ENCODE measurements at places on chromosomes 3 and 15.

- no peak for DNase-seq
Observed at GRCh38 chr3:171615686-171616085, 155.5 kb upstream of the TNIK start.

- DNase-seq, result no peak
Observed at GRCh38 chr15:82966671-82967071, 14.2 kb upstream of the HOMER2 start.

GRCh38 chr3:108017587-108017986 is 73.2 kb downstream of the CD47 start:
- DNase-seq, result no peak

DNA sequence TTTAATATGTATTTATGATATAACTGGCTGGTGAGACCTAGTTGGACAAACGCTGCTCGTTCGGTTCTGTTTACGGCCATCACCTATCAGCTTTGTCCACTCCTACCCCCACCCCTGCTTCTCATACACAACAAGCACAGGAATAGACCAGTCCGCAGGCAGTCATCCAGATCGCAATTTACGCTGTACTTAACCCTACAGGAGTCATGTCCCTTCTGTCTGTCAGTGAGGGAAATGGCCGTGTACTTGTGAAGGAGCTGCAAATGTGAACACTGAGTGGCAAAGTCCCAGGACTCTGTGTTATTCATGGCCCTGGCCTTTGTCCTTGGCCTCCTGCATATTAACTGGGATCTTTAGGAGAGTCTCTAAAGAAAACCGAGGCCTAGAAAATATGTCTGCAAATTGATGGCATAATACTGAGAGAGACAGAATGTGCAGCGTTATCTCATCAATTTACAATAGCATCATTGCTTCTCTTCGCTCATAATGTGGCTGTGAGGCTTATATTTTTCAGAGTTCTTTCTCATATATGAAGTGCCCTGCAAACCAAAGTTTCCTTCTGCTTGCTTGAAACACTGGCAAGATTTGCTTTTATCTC is 7.2 kb upstream of the ABHD10 start:
- DNase-seq, result peak; percentile 37

GRCh38 chr3:148582126-148582525 is 115.6 kb upstream of the AGTR1 start:
- no peak for DNase-seq

DNA sequence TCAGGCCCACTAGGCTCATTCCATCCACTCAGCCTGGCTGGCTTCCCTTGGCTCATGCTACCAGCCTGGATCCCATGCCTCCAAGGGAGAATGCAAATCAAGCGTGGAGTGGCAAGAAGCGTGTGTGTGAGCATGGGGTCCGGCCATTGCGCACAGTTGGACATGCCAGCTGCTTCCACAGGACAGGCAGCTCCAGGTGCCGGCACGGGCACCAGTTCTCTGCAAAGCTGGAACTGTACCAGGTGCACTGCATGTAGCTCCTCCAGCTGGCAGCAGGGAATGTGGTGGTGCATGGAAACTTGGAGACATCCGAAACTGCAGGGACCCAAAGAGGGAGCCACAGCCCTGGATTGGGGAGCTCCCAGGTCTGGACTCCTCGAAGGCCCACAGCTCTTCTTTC is 449.8 kb downstream of the EPHA6 start:
- no peak for DNase-seq

DNA sequence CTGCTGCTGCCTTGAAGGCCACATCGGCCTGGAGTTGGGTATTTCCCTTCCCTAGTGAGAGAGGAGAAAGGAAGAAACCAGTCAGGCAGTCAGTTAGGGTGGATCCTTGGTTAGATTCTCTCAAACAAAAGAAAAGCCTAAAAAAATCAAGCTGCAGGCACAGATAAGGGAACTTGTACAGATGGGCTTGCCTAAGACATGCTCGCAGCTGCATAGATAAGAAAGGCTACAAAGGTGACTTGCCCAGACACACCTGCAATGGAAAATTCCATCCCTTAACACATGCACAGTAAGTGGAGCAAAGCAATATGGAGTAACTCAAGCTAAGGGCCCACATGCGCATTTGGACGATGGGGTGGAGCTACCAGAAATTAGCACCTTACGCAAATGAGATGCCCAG is 199.7 kb upstream of the ARPP21 start:
- DNase-seq, result no peak

DNA sequence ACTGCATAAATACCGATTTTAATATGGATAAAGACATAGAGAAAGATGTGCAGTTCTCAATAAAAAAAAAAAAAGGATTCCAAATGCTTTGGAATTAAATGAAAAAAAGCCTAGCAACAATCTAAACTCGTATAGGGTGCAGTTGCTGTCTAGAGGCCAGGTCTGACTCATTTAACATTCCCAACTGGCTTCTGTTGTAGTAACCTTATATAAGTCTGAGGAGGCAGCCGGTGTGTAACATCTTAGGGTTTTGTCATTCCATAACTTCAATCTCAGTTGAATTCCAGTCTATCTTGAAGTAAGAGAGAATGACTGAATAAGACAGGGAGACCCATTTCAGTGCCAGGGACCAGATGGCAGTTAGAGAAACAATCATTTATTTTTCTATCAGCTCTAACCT is 6.5 kb downstream of the PDCD10 start:
- DNase-seq, result no peak

DNA sequence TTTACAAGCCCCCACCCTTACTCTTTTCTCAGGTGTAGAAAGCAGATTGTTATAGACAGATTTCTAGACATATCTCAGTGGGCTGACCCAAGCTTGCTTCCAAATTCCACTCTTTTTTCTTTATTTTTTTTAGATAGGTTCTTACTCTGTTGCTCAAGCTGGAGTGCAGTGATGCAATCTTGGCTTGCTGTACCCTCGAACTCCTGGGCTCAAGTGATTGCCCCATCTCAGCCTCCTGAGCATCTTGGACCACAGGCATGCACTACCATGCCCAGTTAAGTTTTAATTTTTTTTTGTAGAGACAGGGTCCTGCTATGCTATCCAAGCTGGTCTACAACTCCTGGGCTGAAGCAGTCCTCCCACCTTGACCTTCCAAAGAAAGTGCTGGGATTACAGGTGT is 53.5 kb upstream of the ADAMTS9 start:
- DNase-seq, result no peak

- DNase-seq, result no peak
Observed at GRCh38 chr3:53506110-53506762, 11.8 kb downstream of the CACNA1D start.

GRCh38 chr15:44698641-44699040 is 12.5 kb downstream of the PATL2 start:
- no peak for DNase-seq

All from left renal cortex interstitium (tissue), 4 donors.